ENCODE measurements at places on chromosomes 5 and 9.
A peak's percentile ranks its signal among the peaks of the same experiment; 100 is the strongest.

GRCh38 chr9:105883847-105884246 lies 189.5 kb downstream of the TMEM38B start:
- no peak for DNase-seq

GRCh38 chr9:12718482-12719026 lies 25.4 kb downstream of the TYRP1 start:
- no peak for DNase-seq

DNA sequence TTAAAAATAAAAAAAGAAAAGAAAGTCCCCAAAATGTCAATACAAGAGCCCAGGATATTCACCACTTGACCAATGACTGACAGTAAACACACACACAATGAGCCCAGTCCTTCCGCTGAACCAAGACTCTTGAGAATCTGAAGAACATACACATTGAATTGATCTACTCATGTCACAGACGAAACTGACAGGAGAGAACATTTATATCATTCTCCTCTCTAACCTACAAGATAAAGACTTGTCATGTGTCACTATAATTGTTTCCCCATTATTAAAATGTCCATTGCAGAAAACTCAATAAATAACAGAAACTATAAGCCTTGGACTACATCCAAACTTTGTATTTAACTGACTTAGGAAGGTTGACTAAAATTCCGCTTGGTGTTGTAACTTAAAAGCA lies 296.7 kb downstream of the EPB41L4A start:
- DNase-seq, result no peak

DNA sequence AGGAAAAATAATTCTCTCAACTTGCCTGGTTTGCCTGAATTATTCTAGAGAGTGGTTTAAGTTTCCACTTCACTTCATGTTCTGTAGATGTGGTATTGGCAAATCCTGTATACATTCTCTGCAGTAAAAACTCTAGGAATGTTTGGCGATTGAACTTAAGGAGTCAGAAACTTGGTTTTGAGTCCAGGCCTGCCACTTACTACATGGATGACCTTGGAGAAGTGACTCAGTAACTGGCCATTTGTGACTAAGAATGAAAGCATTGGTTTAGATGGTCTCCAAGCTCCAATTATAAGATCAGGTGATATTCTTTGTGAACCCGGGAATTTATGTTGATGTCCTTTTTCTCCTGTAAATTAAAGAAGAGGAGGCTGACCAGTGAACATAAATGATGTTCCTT lies 233.8 kb downstream of the GAS1 start:
- DNase-seq, result no peak

- DNase-seq, result no peak
Measured at GRCh38 chr5:113771483-113771882, 258.0 kb downstream of the YTHDC2 start.

GRCh38 chr5:59999056-59999455 lies 105.5 kb upstream of the PDE4D start:
- DNase-seq, result no peak

DNA sequence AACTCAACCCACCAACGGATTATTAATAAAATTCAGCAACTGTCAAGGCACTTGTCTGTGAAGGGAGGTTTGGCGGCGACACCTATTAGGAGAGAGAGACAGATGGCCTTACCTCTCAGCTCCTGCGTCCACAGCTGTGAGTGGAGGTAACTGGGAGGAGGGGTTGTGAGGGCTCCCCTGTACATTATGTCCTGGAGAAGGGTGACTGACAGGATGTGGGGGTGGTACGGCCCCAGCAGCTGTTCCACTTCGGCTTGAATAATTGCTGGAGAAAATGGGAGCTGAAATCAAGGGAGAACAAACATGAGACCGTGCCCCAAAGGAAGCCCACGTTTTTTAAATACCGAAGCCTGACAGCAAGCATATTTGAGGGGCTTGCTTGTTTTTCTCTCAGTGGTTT lies 353.5 kb upstream of the RFX3 start:
- no peak for DNase-seq

GRCh38 chr5:138698713-138699112 lies 54.5 kb upstream of the CTNNA1 start:
- DNase-seq, result no peak

DNA sequence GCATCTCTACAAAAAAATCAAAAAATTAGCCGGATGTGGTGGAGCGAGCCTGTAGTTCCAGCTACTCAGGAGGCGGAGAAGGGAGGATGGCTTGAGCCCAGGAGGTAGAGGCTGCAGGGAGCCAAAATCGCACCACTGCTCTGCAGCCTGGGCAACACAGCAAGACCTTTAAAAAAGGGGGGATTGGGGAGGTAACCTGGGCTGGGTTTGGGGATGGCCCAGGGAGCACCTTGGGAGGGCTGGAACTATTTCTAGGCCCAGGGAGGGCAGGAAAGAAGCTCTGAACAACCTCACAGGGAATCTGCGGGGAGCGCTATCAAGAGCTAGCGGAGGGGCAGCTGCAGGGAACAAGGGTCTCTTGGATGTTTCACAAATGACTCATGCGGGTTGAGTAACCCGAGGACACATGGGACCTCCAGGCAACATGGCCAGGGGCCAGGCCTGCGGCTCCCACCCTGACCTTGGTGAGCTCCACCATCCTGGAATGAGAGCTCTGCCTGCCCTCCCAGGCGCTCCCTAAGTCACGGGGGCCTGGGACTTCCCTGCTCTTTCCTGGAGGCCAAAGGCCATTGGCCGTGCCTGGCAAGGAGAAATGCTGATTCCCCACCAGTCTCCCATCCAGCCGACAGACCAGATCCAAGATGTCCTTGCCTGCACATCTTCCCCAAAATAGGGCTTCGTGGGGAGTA lies 23.4 kb downstream of the SARDH start:
- no peak for DNase-seq

DNA sequence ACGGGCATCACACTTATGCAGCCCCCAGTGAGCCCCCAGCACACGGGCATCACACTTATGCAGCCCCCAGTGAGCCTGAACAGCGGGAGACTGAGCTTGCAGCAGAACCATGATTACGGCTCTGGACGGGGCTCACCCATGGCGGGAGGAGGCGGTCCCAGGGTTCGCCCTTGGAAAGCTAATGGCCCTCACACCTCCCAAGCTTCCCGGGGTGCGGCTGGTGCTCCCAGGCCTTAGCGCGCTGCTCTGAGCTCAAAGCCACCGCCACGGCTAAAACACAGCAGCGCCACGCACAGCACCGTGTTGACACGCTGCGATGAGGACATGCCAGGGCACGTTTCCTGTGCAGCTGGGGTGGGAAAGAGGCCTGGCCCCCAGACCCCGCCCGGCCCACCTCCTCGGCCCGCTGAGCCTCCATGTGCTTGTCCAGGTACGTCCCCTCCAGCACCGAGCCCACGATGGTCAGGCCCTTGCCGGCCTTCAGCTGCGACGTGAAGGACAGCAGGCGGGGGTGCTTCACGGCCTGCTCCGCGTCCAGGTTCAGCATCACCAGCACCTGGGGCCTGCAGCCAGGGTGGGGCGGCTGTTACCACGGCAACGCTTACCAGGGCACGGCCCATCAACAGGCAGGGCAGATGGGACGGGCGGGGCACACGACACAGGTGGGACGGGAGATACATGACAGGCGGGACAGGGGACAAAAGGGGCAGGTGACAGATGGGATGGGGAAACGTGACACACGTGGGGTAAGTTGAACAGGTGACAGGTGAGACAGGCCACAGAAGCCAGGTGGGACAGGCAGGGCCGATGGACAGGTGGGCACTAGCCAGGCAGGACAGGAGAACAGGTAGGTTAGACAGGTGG lies 38.4 kb downstream of the SLC12A7 start:
- DNase-seq, result peak; percentile 19

- DNase-seq, result no peak
Measured at GRCh38 chr9:91164724-91165520, 196.8 kb downstream of the AUH start.

- no peak for DNase-seq
Measured at GRCh38 chr9:107637421-107638420, 148.2 kb upstream of the KLF4 start.

DNA sequence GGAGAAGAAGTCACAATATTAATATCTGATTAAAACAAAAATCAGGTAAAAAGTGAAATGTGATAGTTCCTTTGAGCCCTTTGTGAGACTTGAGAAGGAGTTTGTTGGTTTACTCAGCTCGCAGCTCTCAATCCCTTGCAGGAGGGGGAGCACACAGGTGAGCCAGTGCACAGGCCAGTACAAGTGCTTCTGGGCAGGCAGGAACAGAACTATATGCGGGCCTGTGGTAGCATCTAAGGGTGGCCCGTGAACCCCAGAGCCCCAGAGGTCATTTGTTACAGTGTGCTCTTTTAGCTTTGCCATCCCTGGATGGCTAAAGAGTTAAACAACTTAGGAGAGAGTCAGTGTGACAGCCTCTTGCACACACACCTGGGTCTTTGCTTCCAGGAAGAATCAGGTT lies 215.3 kb upstream of the EDIL3 start:
- no peak for DNase-seq

DNA sequence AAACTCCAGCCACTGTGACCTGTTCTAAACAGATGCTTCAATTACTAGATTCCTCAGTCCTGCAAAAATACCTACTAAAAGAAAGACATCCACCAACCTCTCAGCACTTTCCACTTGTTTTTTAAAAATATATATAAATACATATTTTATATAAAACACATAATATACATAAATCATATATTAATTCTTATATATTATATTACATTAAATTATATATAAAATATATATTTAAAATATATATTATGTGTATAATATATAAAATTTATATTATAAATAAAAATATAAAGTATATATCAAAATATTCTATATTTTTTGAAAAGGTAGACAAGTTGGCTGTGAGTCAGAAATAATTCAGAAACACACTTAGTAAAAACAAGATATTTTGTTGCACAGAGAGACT lies 2371.8 kb upstream of the ACO1 start:
- DNase-seq, result no peak

DNA sequence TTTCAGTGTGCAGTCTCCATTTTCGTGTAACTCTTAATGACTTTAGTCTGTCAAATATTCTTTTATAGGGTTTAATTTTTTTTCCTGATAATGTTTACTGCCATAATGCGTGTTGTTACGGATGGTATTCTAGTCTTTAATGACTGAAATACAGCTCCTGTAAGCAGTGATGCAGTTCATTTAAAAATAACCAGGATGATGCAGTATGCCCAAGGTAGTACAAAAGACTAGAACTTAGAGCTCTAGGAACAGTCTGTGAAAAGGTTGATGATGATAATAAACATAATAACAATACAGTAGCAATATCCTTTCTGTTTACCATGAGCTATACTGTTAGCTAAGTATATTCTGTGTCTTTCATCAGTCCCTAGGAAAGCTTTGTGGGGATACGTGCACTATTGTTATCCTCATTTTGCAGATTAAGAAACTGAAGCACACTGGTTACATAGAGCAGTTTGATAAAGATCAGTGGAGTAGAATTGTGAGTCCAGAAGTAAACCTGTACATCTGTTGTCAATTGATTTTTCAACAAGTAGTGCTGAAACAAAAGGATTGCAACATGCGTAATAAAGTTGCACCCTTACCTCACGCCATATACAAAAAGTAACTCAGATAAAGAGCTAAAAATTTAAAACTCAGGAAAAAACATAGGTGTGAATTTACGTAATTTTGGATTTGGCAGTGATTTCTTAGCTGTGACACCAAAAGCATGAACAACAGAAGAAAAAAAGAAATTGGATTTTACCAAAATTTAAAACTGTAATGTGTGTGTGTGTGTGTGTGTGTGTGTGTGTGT lies 64.5 kb downstream of the MTREX start:
- DNase-seq, result no peak

GRCh38 chr5:21071986-21072385 lies 1084.0 kb upstream of the CDH18 start:
- no peak for DNase-seq

GRCh38 chr5:179559284-179560252 lies 9.2 kb downstream of the RUFY1 start:
- DNase-seq, result peak; percentile 94

GRCh38 chr9:100485196-100485595 lies 12.2 kb downstream of the TMEFF1 start:
- no peak for DNase-seq

- no peak for DNase-seq
Measured at GRCh38 chr5:153959134-153959957, 79.4 kb downstream of the FAM114A2 start.

- DNase-seq, result no peak
Measured at GRCh38 chr5:61347080-61347479, 15.0 kb downstream of the ZSWIM6 start.

- no peak for DNase-seq
Measured at GRCh38 chr5:78515670-78516069, 132.9 kb downstream of the LHFPL2 start.

- no peak for DNase-seq
Measured at GRCh38 chr5:155064580-155064979, 51.0 kb downstream of the KIF4B start.

- DNase-seq, result no peak
Measured at GRCh38 chr9:107951511-107951910, 461.9 kb upstream of the KLF4 start.

- no peak for DNase-seq
Measured at GRCh38 chr5:93925321-93925720, 183.9 kb upstream of the POU5F2 start.

GRCh38 chr9:128554155-128554862 lies 1.9 kb downstream of the SPTAN1 start:
- DNase-seq, result no peak

DNA sequence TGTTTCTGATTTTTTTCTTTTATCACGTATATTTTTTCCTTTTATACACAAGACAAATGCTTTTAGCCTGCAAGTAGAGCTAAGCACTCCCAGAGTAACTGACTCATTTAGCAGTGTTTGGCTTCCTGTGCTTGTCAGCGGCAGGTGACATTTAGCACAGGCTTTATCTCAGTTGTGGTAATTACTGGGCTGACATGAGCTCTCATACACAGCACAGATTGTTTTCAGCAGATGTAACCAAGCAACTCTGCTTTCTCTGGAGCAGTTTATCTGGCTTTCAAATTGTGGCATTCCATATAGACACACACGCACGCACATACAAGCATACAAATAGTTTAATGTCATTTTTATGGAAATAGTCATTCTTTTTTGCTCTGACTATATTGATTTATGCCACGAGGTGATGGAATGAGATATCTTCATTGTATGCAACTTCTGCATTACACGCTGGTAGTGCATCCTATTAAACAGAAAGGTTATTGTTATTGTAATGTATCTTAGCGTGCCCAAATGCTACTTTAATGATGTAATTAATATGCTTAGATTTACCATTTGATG lies 379.0 kb upstream of the GRAMD2B start:
- DNase-seq, result no peak

DNA sequence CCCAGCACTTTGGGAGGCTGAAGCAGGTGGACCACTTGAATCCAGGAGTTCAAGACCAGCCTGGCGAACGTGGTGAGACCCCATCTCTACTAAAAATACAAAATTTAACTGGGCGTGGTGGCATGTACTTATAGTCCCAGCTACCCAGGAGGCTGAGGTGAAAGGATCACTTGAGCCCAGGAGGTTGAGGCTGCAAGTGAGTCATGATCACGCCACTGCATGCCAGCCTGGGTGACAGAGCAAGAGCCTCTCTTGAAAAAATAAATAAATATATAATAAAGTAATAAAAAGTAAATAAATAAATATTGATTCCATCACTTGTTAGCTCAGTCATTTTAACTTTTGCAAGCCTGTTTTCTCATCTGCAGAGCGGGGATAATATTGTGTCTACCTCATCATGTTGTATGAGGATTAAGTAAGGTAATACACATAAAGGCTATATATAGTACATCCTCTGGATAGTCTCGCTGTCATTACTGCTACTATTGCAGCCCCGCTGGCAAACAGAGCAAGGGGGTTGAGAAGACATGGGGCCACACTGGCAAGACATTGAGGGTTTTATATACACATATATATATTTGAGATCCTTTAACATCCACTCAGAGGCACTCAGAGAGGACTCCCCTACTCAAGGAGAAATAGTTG lies 210.9 kb downstream of the C9orf152 start:
- no peak for DNase-seq
